ENCODE measurements at places on chromosomes 1 and 21. TPM values are rescaled to one million over a fixed set of nuclear protein-coding genes. Genes with fewer than 3 reads are reported as not detected.

Gene OLIG1
- total RNA-seq: not detected

Gene OR6K3
- not detected for total RNA-seq

Gene MANEAL
- 1.0 TPM for total RNA-seq

Gene SCP2
- 44.9 TPM for total RNA-seq

Gene DNASE2B
- total RNA-seq: not detected

Gene TLCD4
- total RNA-seq: 0.11 TPM

Gene CLCNKA
- not detected for total RNA-seq

Gene AMIGO1
- total RNA-seq: 33.3 TPM

Gene LCE1C
- not detected for total RNA-seq

- no peak for DNase-seq
- H3K27ac ChIP-seq: no peak overlapping the region
- no peak overlapping the region for H3K4me3 ChIP-seq
- H3K36me3 ChIP-seq: no peaks in the 10 kb centered on the region
- H3K27me3 ChIP-seq: no peaks in the 10 kb centered on the region
- no peaks in the 10 kb centered on the region for H3K4me1 ChIP-seq
Measured at GRCh38 chr21:45857761-45858160, 123.8 kb upstream of the COL6A1 start.

DNA sequence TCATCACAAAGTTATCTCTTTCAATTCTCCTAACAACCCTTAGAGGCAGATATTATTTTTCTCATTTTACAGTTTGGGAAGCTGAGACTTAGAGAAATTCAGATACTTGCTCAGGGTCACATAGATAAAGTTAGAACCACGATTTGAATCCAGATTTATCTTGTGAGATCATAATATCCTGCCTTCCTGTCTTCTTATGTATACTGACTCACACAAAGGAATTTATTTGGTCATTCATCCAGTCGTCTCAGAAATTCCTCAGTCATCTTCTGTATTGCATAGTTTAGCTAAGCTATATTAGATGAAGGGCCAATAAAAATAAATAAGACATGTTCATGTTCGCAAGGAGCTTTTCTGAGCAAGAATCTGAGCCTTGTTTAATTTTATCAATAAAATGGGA, 35.8 kb upstream of the RUNX1 start:
- H3K4me1 ChIP-seq: no peaks in the 10 kb centered on the region
- H3K4me3 ChIP-seq: no peak overlapping the region
- no peaks in the 10 kb centered on the region for H3K36me3 ChIP-seq
- no peaks in the 10 kb centered on the region for H3K27me3 ChIP-seq

DNA sequence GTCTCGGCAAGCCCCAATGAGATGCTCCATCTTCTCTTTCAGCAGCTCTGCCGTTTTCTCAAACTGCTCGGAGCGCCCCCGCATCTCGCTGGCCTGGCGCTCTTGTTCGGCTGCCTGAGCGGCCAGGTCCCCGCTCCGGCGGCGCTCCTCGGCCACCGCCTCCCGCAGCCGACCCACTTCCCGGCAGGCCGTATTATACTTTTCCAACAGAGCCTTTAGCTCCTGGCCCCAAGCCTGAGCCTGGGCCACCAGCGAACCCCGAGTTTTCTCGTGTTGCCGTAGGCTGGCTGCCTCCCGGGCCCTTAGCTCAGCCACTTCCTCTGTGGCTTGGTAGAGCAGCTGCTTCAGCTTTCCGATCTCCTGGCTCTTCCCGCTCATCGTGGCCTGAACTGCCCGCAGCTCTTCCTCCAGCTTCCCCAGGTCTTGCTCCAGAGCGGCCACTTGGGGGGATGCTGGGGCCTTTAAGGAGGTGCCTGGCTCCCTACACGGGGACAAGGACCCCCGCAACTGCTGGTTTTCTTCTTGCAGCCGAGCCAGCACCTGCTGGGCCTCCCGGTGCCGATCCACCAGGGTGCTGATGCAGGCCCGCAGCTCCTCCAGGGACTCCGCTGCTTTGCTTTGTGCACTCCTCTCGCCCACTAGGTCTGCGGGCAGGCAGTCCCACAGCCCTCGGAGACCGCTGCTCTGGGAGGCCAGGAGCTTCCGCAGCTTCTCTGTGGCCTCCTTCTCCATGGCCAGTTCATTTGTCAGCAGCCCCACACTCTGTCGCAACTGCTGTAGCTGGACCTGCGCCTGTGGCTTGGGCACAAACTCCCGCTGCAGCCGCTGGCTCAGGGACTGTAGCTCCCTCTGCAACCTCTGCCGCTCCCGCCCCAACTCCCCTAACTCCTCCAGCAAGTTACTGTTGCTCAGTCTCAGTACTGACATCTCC, 13.4 kb upstream of the PIAS3 start:
- peak overlapping the region; percentile 78 for H3K4me3 ChIP-seq
- H3K4me1 ChIP-seq: peaks cover 20% of the 10 kb centered on the region
- DNase-seq: no peak
- H3K36me3 ChIP-seq: peaks cover 2% of the 10 kb centered on the region
- peak overlapping the region; percentile 85 for H3K27ac ChIP-seq
- H3K27me3 ChIP-seq: no peaks in the 10 kb centered on the region

- DNase-seq: no peak
- peaks cover 9% of the 10 kb centered on the region for H3K36me3 ChIP-seq
- peaks cover 64% of the 10 kb centered on the region for H3K4me1 ChIP-seq
- H3K4me3 ChIP-seq: peak overlapping the region; percentile 0
- H3K27me3 ChIP-seq: no peaks in the 10 kb centered on the region
Measured at GRCh38 chr1:168521401-168522000, 22.3 kb downstream of the XCL2 start.

GRCh38 chr21:37983336-37984095, 67.3 kb upstream of the KCNJ6 start:
- DNase-seq: no peak
- H3K27ac ChIP-seq: no peak overlapping the region
- H3K4me1 ChIP-seq: no peaks in the 10 kb centered on the region

- peaks cover 18% of the 10 kb centered on the region for H3K36me3 ChIP-seq
- no peak overlapping the region for H3K4me3 ChIP-seq
- H3K4me1 ChIP-seq: no peaks in the 10 kb centered on the region
Measured at GRCh38 chr1:246750752-246751151, 26.5 kb downstream of the SCCPDH start.

- H3K4me3 ChIP-seq: no peak overlapping the region
- DNase-seq: no peak
- no peaks in the 10 kb centered on the region for H3K4me1 ChIP-seq
- peaks cover 35% of the 10 kb centered on the region for H3K27me3 ChIP-seq
- no peaks in the 10 kb centered on the region for H3K36me3 ChIP-seq
Measured at GRCh38 chr1:17944646-17945045, 163.0 kb upstream of the IGSF21 start.

- no peak overlapping the region for H3K4me3 ChIP-seq
- H3K4me1 ChIP-seq: no peaks in the 10 kb centered on the region
- DNase-seq: no peak
- H3K27ac ChIP-seq: no peak overlapping the region
- H3K27me3 ChIP-seq: no peaks in the 10 kb centered on the region
Measured at GRCh38 chr1:169538998-169539871, 47.0 kb downstream of the F5 start.

DNA sequence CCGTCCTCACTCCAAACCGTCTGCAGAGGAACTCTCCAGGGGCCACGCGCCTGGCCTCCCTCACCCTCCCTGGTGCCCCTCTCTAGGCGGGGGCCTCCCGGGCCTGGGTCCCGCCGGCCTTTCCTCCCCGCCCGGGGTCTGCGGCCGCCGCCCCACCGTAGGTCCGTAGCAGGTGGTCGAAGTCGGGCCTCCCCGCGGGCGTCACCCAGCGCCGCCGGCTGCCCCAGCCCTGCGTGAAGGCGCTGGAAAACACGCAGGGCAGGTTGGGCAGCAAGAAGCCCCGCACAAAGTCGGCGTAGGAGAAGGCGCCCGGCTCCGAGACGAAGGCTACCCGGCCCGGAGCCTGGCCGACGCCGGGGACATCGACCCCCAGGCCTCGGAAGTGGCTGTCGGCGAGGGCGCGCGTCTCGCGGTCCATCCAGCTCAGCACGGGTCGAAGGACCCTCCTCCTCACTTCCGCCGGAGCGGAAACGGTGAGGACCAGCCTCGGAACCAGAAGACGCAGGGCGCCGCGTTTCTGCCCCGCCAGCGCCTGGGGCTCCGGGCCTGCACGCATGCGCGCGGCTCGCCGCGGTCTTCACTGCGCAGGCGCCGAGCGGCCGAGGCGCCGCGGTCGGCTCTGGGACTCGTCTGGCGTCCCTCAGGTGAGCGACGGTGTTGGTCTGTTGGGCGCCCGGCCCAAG, at the start of the genes JMJD4 and SNAP47:
JMJD4 (minus strand) TSS at position 447 of the 683 bp plus-strand sequence; CDS start at position 418, 29 bp downstream.
SNAP47 (plus strand) TSS at position 580 of the 683 bp plus-strand sequence. CDS start 12,302 bp downstream, outside the sequence.
- peak within 1 kb of the TSS; percentile 92 for H3K27ac ChIP-seq
- no peaks in the 10 kb centered on the region for H3K27me3 ChIP-seq
- peak; percentile 93 for DNase-seq
- H3K4me1 ChIP-seq: peaks cover 36% of the 10 kb centered on the region

- H3K36me3 ChIP-seq: peaks cover 22% of the 10 kb centered on the region
- H3K4me1 ChIP-seq: peaks cover 73% of the 10 kb centered on the region
- peak; percentile 30 for DNase-seq
- H3K4me3 ChIP-seq: peak overlapping the region; percentile 72
- peak overlapping the region; percentile 89 for H3K27ac ChIP-seq
Measured at GRCh38 chr1:205805082-205805711, 7.8 kb downstream of the SLC41A1 start.

- H3K36me3 ChIP-seq: no peaks in the 10 kb centered on the region
- H3K27me3 ChIP-seq: peaks cover 9% of the 10 kb centered on the region
- no peak overlapping the region for H3K27ac ChIP-seq
Measured at GRCh38 chr1:204692841-204693356, 7.4 kb upstream of the LRRN2 start.

- H3K27ac ChIP-seq: no peak overlapping the region
- H3K4me1 ChIP-seq: no peaks in the 10 kb centered on the region
- H3K36me3 ChIP-seq: no peaks in the 10 kb centered on the region
- H3K27me3 ChIP-seq: peaks cover 7% of the 10 kb centered on the region
- DNase-seq: no peak
Measured at GRCh38 chr1:229945795-229946194, 121.2 kb upstream of the GALNT2 start.

DNA sequence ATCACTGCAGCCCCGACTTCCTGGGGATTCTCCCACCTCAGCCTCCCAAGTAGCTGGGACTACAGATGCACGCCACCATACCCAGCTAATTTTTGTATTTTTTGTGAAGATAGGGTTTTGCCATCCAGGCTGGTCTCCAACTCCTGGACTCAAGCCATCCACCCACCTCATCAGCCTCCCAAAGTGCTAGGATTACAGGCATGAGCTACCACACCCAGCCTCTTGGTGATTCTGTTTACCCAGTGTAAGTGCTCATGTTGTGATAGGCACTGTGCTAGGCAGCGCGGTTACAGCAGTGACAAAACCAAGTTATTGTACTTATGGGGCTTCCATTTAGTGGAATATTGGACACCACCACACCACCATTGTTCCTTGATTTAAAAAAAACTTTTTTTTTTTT, 9.7 kb upstream of the STX12 start:
- no peak overlapping the region for H3K4me3 ChIP-seq
- peak overlapping the region; percentile 56 for H3K27ac ChIP-seq
- H3K36me3 ChIP-seq: peaks cover 10% of the 10 kb centered on the region
- no peaks in the 10 kb centered on the region for H3K27me3 ChIP-seq

DNA sequence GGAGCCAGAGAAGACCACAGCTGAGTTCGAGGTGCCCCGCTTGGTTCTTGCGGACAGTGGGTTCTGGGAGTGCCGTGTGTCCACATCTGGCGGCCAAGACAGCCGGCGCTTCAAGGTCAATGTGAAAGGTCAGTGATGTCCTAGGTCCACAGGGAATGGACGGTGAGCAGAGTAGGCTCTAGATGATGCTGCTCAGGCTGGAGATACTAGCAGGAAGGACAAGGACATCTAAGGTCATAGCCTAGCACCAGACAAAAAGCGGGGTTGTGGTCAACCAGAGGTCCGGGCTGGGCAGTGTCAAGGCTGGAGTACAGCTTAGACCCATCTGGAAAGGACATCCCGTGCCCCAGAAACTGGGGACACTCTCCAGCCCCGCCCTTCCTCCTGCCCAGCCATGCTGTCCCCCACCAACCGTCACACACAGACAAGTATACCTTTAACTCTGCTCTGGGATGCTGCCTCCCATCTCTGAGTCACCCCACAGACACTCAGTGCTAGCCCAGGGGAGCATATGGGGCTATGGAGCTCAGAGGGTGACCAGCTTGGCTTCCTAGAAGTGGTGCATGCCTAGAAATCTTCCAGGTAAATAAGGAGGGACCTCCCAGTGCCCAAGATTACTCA, 8.7 kb downstream of the TIE1 start:
- no peaks in the 10 kb centered on the region for H3K36me3 ChIP-seq
- H3K27ac ChIP-seq: no peak overlapping the region
- no peak overlapping the region for H3K4me3 ChIP-seq
- no peaks in the 10 kb centered on the region for H3K4me1 ChIP-seq
- peaks cover 6% of the 10 kb centered on the region for H3K27me3 ChIP-seq

DNA sequence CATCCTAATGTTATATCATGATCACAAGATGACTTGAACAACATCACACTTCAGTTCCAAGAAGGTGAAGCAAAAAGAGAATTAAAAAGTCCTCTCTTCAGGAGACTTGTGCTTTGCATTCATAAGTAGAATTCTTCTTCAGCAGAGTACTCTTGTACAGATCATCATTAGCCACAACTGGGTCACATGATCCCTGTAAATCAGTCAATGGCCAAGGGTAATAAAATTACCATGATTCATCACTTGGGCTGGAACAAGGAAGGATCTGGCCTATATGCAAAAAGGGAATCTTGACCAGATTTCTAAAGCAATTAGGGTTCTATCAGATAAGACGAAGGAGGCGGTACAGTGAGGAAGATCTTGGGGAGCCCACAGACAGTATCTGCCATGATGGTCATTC, 458.0 kb upstream of the DEPDC1 start:
- H3K4me1 ChIP-seq: no peaks in the 10 kb centered on the region
- no peak overlapping the region for H3K4me3 ChIP-seq
- H3K27ac ChIP-seq: no peak overlapping the region
- no peaks in the 10 kb centered on the region for H3K36me3 ChIP-seq
- no peaks in the 10 kb centered on the region for H3K27me3 ChIP-seq

- no peak for DNase-seq
- H3K27ac ChIP-seq: no peak overlapping the region
- H3K36me3 ChIP-seq: no peaks in the 10 kb centered on the region
- peak overlapping the region; percentile 7 for H3K4me3 ChIP-seq
- peaks cover 4% of the 10 kb centered on the region for H3K27me3 ChIP-seq
Measured at GRCh38 chr1:20183616-20184271, 2.2 kb upstream of the UBXN10 start.

DNA sequence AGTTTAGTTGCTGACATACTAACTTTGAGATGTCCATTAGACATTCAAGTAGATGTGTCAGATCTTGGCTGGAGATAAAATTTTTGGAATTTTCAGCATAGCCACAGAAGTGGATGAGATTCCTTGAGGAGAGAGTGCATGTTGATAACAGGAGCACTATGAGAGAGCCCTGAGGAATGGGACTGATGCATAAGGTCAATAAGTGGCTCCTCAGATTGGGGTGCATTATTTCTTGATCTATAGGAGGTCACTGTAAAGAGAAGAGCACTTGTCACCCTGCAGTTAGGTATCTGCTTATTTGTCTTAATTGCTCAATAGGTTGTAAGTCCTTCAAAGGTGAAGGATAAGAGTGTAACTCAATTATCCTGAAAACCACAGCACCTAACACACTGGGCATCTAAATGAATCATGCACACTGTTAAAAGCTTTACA, 52.0 kb upstream of the TACSTD2 start:
- peaks cover 2% of the 10 kb centered on the region for H3K27me3 ChIP-seq
- no peaks in the 10 kb centered on the region for H3K36me3 ChIP-seq
- H3K4me3 ChIP-seq: no peak overlapping the region
- H3K4me1 ChIP-seq: no peaks in the 10 kb centered on the region

- H3K36me3 ChIP-seq: no peaks in the 10 kb centered on the region
- no peaks in the 10 kb centered on the region for H3K27me3 ChIP-seq
- no peak for DNase-seq
- H3K27ac ChIP-seq: no peak overlapping the region
- H3K4me1 ChIP-seq: no peaks in the 10 kb centered on the region
Measured at GRCh38 chr1:187451238-187451637, 622.5 kb downstream of the PLA2G4A start.
